ENCODE measurements at places on chromosomes 3 and 15.

DNA sequence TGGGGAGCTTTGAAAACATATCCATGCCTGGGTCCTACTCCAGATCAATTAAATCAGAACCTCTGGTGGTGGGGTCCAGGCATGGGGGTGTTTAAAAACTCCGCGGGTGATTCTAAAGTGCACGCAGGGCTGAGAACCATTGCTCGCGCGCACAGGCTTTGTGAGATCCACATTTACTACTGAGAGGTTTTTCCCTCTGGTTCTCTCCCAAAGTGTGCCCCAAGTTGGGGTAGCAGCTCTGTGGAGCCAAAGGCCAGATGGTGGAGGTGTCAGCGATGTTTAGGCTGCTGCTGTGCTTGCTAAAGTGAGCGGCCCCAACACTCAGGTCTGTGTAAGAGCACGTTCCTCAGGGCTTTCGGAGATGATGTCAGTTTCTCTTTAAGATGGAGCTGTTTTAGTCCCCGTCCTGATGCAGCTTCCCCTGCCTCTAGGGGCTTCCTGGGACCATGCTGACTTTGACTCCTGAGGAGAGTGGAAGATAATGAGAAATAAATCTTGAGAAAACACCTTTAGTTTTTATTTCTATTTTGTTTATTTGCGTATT lies 13.4 kb upstream of the MAGEF1 start:
- DNase-seq: no peak

GRCh38 chr3:186154641-186155040 lies 45.8 kb upstream of the ETV5 start:
- DNase-seq: no peak

DNA sequence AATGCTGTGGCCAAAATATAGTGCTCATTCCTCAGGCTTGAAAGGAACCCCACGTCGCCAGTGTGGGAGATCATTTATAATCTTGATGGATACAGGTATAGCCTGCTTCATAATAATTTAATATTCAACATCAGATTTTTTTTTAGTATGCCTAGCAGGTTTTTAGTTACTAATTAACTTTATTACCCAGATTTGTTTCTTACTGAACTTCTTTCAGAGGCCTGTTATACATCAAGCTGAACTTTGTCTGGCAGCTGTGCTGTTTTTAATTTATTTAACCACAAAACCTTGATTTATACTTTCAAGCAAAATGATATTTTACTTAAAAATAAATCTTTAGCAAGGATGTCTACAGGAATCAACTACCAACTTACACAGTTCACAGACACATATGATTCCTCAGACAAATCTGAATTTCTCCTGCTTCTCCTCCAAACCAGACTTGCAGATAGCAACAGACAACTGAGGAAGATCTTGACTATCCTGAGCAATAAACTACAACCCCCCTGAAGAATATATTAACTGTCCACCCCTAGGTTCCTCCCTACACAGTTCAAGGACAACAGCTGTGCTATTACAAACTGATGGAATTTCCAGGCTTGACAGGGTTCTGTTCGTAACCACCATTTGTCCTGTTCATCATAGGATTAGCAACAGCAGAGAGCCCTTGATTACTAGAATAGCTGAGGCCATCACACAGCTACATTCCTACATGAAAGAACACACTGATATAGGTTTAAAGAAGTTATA lies 610 bp downstream of the MAP4 start:
- DNase-seq: peak; percentile 23

DNA sequence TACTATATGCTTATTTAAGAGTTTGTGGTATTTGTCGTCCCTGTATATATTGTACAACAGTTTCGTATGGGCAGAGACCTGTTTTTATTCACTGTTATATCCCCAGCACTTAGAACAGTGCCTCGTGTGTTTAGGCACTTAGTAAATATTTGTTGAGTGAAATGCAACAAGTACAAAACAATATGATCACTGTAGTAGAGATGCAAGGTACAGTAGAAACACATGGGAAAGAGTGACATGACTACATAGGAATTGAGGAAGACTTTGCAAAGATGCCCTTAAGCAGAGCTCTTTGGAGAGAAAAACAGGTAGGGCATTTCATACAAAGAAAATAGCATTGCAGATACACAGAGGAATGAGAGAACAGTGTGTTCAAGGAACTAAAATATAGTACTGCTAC lies 18.3 kb downstream of the RASA2 start:
- no peak for DNase-seq

- DNase-seq: no peak
Observed at GRCh38 chr3:149020839-149021252, 29.5 kb downstream of the GYG1 start.

DNA sequence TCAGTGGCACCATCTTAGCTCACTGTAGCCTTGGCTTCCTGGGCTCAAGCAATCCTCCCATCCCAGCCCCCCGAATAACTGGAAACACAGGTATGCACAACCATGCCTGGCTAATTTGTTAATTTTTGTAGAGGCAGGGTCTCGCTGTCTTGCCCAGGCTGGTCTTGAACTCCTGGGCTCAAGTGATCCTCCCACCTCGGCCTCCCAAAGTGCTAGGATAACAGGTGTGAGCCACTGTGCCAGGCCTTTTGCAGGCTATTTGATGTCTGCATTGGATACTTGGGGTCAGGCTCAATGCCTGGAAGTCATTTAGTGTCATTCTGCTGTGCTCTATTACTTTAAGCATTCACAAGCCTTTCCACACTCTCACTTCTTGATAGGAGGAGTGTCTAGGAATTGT lies 17.6 kb downstream of the LIMD1 start:
- DNase-seq: no peak

GRCh38 chr3:4270720-4271119 lies 32.4 kb upstream of the SETMAR start:
- no peak for DNase-seq

DNA sequence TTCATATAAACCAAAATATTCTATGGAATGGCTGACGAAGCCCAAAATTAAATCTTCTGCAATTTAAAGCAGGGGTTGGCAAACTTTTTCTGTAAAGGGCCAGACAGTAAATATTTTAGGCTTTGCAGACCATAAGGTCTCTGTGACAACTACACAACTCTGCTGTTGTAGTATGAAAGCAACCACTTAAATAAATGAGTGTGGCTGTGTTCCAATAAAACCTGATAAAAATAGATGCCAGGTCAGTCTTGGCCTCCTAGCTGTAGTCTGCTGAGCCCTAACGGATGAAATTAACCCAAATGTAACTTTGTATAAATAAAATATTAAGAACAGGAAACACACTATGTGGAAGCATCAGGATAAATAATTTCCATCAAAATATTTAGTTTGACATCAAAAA lies 104.2 kb downstream of the FBXL22 start:
- no peak for DNase-seq

- DNase-seq: no peak
Observed at GRCh38 chr3:196916221-196916620, 26.1 kb downstream of the NCBP2 start.

DNA sequence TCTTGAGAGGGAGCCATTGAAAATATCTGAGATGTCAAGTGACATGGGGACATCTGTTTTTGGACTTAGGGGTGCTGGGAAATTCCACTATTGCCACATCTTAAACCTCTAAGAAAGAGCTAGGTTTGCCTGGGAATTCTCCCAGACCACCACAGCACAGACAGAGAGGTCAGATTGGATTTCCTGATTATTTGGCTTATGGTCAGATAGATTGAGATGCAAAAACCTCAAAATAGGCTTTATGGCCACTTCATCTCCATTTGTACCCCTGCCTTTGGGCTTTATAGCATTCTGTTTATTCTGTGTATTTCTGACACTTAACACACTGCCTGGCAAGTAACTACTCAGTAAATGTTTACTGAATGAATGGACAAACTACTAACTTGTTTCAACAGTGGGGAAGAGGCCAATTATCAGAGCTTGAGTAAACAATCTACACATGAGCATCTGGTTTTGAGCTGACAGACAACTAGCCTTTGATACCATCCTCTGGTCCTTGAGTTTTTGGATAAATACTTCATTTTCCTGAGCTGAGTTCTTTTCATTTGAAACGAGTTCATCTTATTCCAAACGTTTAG lies 81.8 kb downstream of the TP63 start:
- DNase-seq: no peak

GRCh38 chr3:109702976-109703375 lies 365.6 kb upstream of the DPPA4 start:
- no peak for DNase-seq

GRCh38 chr3:37229740-37230139 lies 55.4 kb upstream of the LRRFIP2 start:
- no peak for DNase-seq

- no peak for DNase-seq
Observed at GRCh38 chr3:43034911-43035310, 55.8 kb downstream of the GASK1A start.

DNA sequence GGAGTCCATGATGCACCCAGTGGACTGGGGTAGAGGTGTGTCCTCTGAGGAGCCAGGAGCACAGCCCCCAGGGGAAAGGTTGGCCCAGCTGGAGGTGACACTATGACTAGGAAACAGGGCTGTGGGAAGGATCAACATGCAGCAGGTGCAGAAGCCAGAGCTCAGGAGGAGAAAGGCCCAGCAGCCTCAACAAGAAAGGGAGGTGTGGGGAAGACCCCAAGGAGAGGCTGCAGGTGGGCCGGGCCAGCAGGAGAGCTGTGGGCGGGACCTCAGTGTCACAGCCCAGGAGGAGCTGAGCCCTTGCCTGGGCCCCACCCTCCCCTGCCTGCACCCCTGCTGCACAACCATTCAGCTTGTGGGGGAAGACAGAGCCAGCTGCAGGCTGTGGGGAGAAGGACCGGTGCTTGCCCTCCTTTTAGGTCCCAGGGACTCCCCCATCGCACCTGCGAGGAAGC lies 18.4 kb upstream of the KLF13 start:
- DNase-seq: no peak

DNA sequence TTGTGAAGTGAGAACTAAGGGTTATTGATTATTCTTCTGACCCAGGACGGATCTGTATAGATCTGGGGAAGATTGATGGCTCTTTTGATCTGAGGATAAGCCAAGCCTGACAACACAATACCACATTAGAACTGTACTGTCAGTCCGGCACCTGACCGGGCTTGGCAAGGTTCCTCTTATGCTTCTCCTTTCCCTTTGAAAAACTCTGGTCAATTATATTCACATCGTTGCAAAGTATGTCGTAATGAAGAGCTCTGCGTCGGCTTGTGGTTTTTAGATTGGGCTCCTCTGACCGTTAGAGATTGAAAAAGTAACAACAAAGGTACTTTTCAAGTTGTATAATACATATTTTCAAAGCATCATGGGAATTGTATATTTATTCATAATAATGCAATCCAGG lies 389.8 kb downstream of the NR2F2 start:
- no peak for DNase-seq

- no peak for DNase-seq
Observed at GRCh38 chr3:43696441-43696840, 5.7 kb downstream of the ABHD5 start.

- no peak for DNase-seq
Observed at GRCh38 chr15:97456521-97457202, 503.8 kb upstream of the ARRDC4 start.

DNA sequence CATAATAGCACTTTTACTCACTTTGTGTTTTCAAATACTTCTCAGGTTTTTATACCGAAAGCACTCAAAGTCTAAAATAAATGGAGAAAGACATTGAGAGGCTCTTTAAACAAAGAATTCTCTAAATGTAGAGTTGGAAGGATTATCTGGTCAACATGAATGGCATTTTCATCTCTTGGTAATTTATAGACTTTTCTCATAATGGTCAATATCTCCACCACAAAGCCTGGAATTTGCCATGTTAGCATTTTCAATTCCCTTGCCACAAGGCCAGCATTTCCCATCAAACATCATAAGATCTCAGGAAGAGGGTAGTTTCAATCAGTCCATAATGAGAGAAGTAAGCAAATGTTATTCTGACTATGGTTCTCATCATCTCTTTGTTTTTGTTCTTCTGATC lies 293.0 kb downstream of the CADM2 start:
- no peak for DNase-seq

- peak; percentile 62 for DNase-seq
Observed at GRCh38 chr3:156615592-156616173, 58.7 kb upstream of the TIPARP start.

GRCh38 chr3:186386883-186387560 lies 25.0 kb upstream of the DGKG start:
- peak; percentile 53 for DNase-seq

DNA sequence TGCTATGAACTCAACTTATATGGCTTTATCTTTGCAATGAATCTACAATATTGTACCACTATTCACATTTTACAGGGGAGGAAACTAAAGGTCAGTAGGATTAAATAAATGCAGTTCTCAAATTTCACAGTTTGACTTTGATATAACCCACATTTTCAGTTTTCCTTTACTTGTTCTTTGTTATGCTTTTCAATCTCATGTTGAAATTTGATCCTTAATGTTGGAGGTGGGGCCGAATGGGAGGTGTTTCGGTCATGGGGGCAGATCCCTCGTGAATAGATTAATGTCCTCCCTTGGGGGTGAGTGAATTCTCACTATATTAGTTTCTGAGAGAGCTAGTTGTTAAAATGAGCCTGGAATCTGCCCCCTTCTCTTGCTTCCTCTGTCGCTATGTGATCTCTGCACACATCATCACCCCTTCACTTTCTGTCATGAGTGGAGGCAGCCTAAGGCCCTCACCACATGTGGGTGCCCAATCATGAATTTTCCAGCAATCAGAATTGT lies 44.7 kb downstream of the CD200 start:
- no peak for DNase-seq

DNA sequence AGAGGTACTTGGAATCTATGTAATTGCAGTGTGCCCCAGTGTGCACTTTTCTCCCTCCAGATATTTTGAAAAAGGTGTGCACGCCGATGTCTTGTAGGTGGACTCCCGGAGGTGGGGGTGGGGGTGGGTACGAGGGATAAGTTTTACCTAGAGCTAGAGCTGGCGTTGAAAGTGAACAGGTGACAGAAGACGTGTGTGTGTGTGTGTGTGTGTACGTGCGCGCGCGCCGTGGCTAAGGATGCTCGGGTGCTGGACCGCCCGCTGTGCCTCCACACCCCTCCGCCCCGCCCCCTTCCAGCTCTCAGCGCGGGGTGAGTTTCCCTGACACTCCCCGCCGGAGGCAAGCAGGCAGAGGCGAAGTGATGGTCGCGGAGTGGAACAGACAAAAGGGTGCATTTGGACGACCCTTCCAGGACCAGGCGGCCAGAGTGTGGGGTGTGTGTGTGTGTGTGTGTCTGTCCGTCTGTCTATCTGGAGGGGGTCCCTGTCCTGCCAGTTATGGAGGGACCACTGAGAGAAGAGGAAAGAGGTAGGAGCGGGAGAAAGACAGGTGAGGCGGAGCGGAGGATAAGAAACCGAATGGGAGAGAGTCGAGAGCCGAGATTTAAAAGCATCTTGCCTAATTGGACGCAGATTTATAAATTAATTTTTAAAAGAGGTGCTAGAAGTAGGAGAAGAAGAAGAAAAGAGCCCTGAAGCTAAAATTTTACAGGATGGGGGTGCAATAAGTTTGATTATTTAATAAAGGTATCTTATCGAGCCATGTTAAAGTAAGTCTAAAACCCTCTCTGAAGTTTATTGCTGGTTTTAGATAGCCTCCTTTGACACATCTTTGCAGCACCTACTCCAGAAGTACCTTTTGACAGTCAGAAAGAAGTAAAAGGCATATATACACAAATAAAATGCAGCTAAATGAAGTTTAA lies 335.8 kb upstream of the THRB start:
- DNase-seq: no peak

GRCh38 chr3:123310741-123311140 lies 109.0 kb downstream of the SEC22A start:
- peak; percentile 35 for DNase-seq

Data from mammary epithelial cell (primary cell).